ENCODE measurements at places on chromosomes 3 and 15.

DNA sequence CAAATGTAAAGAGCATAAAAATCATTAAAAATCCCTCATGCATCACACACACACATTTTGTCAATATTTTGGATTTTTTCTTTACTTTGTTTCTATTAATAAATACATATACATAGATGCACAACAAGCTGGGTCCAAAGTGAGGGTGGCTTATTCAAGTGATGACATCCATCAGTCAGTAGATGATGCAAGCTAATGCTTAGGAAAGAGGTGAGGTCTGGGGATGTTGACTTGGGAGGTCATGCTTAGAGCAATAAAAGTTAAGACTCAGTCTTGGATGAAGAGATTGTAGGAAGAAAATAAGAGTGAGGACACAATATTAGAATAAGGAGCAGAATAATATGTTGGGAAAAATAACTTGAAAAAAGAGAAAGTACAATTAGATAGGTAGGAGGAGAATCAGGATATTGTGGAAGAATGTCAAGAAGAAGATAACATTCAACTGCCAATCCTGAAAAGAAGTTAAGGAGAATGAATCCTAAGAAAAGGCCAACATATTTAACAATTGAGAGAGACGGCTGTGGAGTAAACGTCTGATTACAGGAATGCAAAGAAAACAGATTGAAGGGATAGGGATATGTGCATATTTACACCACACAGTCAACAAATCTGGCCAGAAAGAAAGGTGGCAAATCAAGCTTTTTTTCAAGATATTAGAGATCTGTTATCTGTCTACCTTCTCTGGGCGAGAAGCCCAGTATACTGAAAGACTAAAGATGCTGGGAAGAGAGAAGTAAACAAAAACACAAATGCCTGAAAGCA is 111.0 kb upstream of the TJP1 start:
- H3K36me3 ChIP-seq = no peaks in the 10 kb centered on the region
- no peaks in the 10 kb centered on the region for H3K4me1 ChIP-seq
- H3K27me3 ChIP-seq = peaks cover 10% of the 10 kb centered on the region
- ATAC-seq = no peak
- H3K27ac ChIP-seq = no peak overlapping the region

- peaks cover 36% of the 10 kb centered on the region for H3K4me1 ChIP-seq
- no peak for ATAC-seq
- H3K4me3 ChIP-seq = peak overlapping the region; percentile 40
- H3K27ac ChIP-seq = peak overlapping the region; percentile 73
- H3K36me3 ChIP-seq = no peaks in the 10 kb centered on the region
Observed at GRCh38 chr3:152472672-152472954, 203.9 kb downstream of the MBNL1 start.

GRCh38 chr3:99134986-99135385 is 233.5 kb upstream of the DCBLD2 start:
- no peak overlapping the region for H3K4me3 ChIP-seq
- ATAC-seq = no peak
- no peaks in the 10 kb centered on the region for H3K27me3 ChIP-seq
- no peaks in the 10 kb centered on the region for H3K4me1 ChIP-seq
- H3K27ac ChIP-seq = no peak overlapping the region

GRCh38 chr15:39127925-39128617 is 452.8 kb upstream of the THBS1 start:
- H3K4me3 ChIP-seq = no peak overlapping the region
- H3K27me3 ChIP-seq = no peaks in the 10 kb centered on the region

GRCh38 chr15:80839764-80840130 is 60.6 kb downstream of the CEMIP start:
- no peak for ATAC-seq
- H3K27ac ChIP-seq = no peak overlapping the region
- H3K27me3 ChIP-seq = peaks cover 46% of the 10 kb centered on the region
- H3K4me1 ChIP-seq = no peaks in the 10 kb centered on the region
- H3K36me3 ChIP-seq = no peaks in the 10 kb centered on the region
- no peak overlapping the region for H3K4me3 ChIP-seq

- no peaks in the 10 kb centered on the region for H3K4me1 ChIP-seq
- peaks cover 70% of the 10 kb centered on the region for H3K36me3 ChIP-seq
- ATAC-seq = no peak
- H3K27me3 ChIP-seq = no peaks in the 10 kb centered on the region
- H3K4me3 ChIP-seq = no peak overlapping the region
- H3K27ac ChIP-seq = no peak overlapping the region
Observed at GRCh38 chr15:89317186-89317720, 17.4 kb downstream of the POLG start.

Measured in stimulated activated memory B cell treated with anti-CD40 and anti-IgM and Interleukin-4, amounts not matched to agents 10 μg/mL and 1 μg/mL and 100 μg/mL, for 72 hours (primary cell).